Suppressor macrophage (primary cell): ENCODE measurements at places on chromosomes 13 and 19.

- DNase-seq, result no peak
Observed at GRCh38 chr19:6035026-6035425, 57.1 kb upstream of the RANBP3 start.

DNA sequence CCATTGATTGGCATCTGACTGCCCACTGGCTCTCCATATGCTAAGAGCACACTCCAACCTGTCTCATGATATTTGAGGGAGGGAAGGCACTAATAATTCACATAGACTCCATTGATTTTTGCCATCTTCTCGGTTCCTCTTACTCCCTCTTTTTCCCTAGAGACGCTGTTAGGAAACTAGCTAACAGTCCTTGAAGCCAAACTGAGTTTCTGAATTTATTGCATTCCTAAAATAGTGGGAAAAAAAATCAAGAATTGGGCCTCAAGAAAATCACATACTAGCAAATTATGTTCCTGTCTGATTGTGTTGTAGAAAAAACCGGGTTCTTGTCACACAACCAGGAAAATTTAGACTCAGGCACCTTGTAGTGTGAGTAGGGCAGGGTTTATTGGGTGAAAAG is 86.4 kb upstream of the SLC7A1 start:
- DNase-seq, result no peak

GRCh38 chr19:46294494-46294893 is 2.3 kb upstream of the HIF3A start:
- no peak for DNase-seq

GRCh38 chr13:39971526-39971925 is 316.1 kb downstream of the COG6 start:
- DNase-seq, result no peak

DNA sequence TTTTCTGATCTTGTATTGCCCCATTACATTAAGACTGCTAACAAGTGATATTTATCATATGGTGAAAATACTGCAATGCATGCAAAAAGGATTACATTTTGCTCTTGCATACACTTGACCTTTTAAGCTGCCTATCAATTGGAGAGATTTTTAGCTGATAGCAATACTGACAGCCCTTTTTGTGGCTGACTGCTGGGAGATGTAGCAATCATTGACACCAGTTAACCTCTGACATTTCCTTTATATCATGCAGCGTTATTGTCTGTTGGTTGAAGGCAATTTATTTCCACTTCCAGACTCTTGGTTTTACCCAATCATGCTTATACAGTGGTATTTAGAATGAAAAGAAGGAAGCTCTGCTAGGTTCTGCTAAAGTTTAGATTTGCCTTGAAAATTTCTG is 364.0 kb downstream of the LMO7 start:
- peak; percentile 32 for DNase-seq
